ENCODE measurements at places on chromosomes 1 and 21. TPM values are rescaled to one million over a fixed set of nuclear protein-coding genes. Genes with fewer than 3 reads are reported as not detected.

DNA sequence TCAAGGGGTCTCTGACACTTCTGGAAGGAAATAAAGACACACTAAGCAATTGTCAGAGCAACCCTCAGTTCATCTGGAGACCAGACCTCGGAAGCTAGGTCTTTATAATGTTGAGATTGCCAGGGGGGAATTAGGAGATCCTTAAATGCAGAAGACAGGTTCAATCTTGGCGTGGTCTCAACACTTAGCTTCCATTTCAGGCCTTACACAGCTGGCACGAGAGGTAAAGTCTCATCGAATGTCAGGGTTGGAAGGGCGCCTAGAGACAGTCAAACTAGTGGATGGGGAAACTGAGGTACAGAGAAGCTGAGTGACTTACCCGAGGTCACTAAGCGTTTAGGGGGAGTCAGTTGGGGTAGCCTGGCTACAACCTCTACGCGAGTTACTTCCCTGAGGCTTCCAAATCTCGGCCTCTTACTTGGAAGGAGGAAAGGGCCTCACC, 562 bp upstream of the EPB41 start:
- peak overlapping the region; percentile 63 for H3K4me3 ChIP-seq
- no peaks in the 10 kb centered on the region for H3K27me3 ChIP-seq
- H3K27ac ChIP-seq: peak overlapping the region; percentile 81
- no peak for DNase-seq

DNA sequence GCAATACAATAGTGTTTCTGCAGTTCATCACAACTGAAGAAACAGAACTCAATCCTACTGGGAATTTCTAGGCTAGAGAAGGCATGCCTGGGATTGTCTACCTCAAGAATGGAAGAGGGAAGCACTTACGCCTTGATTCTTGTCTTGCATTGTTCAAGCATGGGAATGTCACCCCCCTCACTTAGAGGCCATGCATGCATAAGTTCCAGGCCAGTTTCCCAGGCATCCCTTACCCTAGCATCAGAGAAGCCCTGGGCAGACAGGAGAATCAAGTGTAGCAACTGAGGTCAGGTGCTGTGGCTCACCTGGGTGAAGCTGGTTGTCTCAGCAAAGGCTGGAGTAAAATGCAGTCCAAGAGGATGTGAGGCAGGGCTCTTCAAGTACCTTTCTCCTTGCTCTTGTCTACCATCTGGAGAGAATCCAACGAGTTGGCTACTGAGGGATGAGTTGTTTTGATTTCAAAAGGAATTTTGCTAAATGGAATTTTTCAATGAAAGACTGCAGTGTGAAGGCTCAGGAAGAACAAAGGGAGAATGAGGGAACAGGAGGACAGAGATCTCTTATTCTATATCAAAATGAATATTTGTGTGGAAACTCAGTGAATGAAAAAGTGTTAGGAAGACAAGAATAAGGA, 174.3 kb downstream of the NEK7 start:
- H3K4me1 ChIP-seq: peaks cover 2% of the 10 kb centered on the region
- no peaks in the 10 kb centered on the region for H3K27me3 ChIP-seq
- H3K27ac ChIP-seq: no peak overlapping the region

DNA sequence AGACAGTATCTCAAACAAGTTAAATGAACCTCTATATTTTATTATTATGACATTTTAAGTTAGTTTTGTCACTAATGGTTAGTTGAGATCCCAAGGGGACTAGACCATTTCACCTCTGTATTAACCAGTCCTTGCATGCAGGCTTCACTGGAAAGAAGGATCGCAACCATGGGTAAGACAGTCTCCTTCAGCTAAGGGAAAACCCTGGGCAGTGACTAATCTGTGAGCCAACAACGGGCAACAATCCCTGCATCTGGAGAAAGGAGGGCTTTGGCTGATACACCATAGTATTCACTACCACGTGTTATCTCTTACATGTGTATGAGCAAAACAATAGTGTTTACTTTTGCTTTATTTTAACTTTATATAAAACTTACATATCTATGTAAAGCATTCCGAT, 708.8 kb upstream of the CHRM3 start:
- no peaks in the 10 kb centered on the region for H3K4me1 ChIP-seq
- no peaks in the 10 kb centered on the region for H3K36me3 ChIP-seq
- no peak overlapping the region for H3K4me3 ChIP-seq
- DNase-seq: no peak
- H3K27ac ChIP-seq: no peak overlapping the region

DNA sequence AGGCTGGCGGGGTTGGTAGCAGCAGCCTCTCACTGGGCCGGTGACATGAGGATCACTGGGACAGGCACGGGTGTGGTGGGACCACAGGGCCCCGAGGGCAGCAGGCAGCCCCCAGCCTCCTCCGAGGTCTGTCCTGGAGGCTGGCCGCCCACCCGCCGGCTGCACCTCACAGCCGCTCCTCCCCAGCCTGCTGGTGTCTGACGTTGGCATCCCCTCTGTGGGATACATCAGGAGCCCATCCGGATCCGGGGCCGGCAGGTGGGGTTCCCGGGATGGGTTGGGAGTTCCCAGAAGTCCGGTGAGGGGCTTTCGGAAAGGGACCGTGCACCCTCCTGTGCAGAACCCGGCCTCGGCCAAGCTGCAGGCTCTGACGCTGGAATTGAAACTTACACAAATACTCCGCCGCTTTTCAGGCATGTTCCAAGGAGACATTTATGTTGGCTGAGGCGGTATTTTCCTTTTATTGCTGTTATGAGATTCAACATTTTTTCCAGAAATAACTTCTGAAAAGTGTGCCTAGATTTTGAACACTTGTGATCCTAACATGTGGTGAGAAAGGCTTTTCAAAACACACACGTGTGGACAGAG, 142.1 kb upstream of the ARHGEF16 start:
- H3K27me3 ChIP-seq: no peaks in the 10 kb centered on the region
- peaks cover 33% of the 10 kb centered on the region for H3K4me1 ChIP-seq
- peak overlapping the region; percentile 92 for H3K27ac ChIP-seq
- peaks cover 1% of the 10 kb centered on the region for H3K36me3 ChIP-seq
- no peak overlapping the region for H3K4me3 ChIP-seq
- no peak for DNase-seq

DNA sequence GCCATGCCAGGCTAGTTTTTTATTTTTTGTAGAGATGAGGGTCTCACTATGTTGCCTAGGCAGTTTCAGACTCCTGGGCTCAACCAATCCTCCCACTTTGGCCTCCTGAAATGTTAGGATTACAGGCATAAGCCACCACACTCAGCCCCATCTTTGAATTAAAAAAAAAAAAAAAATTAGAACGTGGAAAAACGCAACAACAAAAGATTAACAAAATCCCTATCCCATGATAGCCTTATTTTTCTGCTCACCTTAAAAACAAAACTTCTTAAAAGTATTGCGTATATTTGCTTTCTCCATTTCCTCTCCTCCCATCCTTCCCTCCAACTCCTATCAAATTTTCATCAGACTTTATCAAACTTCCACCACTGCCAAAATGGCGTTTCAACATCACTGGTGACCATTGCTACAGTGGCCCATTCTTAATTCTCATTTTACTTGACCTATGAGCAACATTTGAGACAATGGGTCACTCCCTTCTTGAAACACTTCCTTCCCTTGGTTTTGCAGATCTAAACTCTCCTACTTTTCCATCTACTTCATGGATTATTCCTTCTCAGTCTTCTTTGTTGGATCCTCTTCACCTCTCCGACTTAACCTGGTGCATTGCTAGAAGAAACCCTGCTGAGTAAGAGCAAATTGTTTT, 579 bp upstream of the ZNF684 start:
- H3K4me3 ChIP-seq: peak overlapping the region; percentile 91
- peaks cover 3% of the 10 kb centered on the region for H3K36me3 ChIP-seq
- DNase-seq: no peak
- peak overlapping the region; percentile 96 for H3K27ac ChIP-seq

- H3K27me3 ChIP-seq: peaks cover 4% of the 10 kb centered on the region
- peaks cover 11% of the 10 kb centered on the region for H3K4me1 ChIP-seq
- no peak for DNase-seq
- no peak overlapping the region for H3K27ac ChIP-seq
- no peaks in the 10 kb centered on the region for H3K36me3 ChIP-seq
Observed at GRCh38 chr1:163928069-163928468, 606.3 kb downstream of the NUF2 start.

DNA sequence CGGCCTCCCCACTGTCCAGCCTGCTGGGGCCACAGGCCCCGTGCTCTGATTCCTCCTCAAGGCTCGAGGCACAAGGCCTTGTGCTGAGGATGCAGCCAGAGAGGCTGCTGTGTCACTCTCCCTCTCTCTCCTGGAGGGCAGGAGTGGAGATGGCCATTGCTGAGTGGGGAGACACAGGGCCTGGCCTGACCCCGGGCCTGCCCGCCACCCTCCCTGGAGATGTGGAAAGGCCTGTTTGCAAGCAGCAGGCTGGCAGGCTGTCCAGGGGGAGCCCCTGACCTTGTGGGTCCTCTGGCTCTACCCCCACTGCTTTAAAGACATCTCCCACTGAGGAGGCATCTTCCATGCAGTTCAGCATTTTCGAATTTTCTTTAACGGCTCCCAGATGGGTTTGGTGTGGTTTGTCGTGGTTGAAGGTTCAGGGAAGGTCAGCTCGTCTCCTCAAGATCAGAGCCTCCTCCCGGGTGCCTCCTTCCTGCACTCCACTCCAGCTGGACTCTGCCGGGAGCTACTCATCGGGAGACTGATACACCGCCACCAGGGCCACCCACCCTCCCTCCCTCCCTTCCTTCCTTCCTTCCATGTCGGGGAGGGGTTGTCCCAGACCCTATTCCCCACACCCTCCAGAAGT, 69.1 kb downstream of the SPSB1 start:
- no peak overlapping the region for H3K27ac ChIP-seq
- H3K4me1 ChIP-seq: no peaks in the 10 kb centered on the region
- no peak overlapping the region for H3K4me3 ChIP-seq
- H3K36me3 ChIP-seq: peaks cover 4% of the 10 kb centered on the region
- no peak for DNase-seq

- H3K4me3 ChIP-seq: no peak overlapping the region
- peaks cover 28% of the 10 kb centered on the region for H3K4me1 ChIP-seq
- H3K27ac ChIP-seq: no peak overlapping the region
- no peaks in the 10 kb centered on the region for H3K27me3 ChIP-seq
- peak; percentile 10 for DNase-seq
Observed at GRCh38 chr1:52552236-52552504, 722 bp downstream of the TUT4 start.

DNA sequence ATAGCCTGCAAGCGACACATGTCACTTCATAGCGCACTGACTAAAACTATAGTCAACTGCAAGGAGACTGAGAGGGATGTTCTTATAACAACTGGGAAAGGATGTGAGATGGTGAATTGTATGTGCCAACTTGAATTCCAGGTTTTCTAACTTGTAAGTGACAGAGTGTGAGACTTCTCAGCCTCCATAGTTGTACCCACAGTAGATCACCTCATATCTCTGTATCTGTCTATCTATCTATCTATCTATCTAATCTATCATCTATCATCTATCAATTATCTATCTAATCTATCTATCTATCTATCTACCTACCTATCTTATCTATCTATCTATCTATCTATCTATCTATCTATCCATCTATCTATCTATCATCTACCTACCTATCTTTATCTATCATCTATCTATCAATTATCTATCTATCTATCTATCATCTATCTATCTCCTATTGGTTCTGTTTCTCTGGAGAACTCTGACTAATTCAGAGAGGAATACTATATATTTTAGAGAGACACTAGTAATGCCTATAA, 162.3 kb downstream of the CTH start:
- no peak for DNase-seq
- no peaks in the 10 kb centered on the region for H3K36me3 ChIP-seq
- H3K4me3 ChIP-seq: no peak overlapping the region
- no peaks in the 10 kb centered on the region for H3K27me3 ChIP-seq
- no peak overlapping the region for H3K27ac ChIP-seq

- no peaks in the 10 kb centered on the region for H3K27me3 ChIP-seq
- no peaks in the 10 kb centered on the region for H3K36me3 ChIP-seq
- H3K4me3 ChIP-seq: no peak overlapping the region
- no peak for DNase-seq
Observed at GRCh38 chr1:7438921-7439655, 332.0 kb upstream of the VAMP3 start.

DNA sequence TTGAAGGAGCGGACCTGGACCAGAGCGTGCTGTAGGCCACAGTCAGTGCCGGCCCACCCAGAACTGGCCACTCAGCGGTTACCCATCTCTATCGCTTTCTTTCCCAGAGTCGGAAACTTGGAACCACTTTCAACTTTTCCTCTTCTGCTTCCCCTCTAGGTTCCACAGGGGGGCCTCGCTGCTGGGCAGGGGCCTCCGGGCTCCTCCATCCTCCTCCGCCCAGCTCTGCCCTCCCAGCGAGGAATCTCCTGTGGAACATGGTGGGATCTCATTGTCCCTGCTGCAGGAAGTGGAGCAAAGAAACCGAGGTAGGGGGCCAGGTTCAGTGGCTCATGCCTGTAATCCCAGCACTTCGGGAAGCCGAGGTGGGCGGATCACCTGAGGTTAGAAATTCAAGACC, 139.2 kb downstream of the ETS2 start:
- no peak overlapping the region for H3K27ac ChIP-seq
- H3K4me3 ChIP-seq: no peak overlapping the region
- no peaks in the 10 kb centered on the region for H3K36me3 ChIP-seq
- peaks cover 6% of the 10 kb centered on the region for H3K27me3 ChIP-seq
- no peak for DNase-seq

DNA sequence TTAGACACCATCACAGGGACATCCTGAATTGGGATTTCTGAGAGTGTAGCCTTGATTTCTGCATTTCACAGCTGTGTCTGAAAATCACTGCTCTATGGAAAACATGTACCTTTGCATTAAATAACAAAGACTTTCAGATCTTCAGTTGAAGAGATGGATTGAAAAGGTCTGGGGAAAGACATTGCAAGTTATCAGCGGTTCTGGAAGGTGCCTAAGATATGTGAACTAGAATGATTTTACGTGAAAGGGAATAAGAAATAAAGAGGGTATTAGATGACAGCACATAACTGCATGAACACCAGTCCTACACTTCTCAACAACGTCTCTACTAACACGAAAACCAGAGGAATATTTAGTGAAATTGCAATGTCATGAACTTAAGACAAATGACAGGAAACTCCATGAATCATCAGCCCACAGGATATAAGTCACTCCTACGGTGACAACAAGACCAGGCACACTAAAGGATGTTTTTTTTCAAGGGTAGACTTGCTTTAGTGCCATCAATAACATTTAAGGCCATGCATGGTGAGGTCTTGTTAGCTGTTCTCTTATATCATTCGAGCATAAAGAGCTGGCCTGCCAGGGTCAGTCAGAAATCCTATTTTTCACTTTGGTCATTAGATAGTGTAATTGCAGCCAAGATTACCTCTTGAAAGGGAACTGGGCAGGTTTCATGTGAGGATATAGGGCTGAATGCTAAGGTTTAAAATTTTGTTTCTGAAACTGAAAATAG, 283.1 kb downstream of the GRIK1 start:
- H3K27ac ChIP-seq: peak overlapping the region; percentile 1
- no peak overlapping the region for H3K4me3 ChIP-seq
- H3K4me1 ChIP-seq: peaks cover 20% of the 10 kb centered on the region
- peaks cover 2% of the 10 kb centered on the region for H3K27me3 ChIP-seq
- peaks cover 6% of the 10 kb centered on the region for H3K36me3 ChIP-seq

- H3K27ac ChIP-seq: peak overlapping the region; percentile 67
- peaks cover 3% of the 10 kb centered on the region for H3K36me3 ChIP-seq
- H3K27me3 ChIP-seq: no peaks in the 10 kb centered on the region
- peaks cover 18% of the 10 kb centered on the region for H3K4me1 ChIP-seq
Observed at GRCh38 chr1:154621875-154622274, 13.9 kb upstream of the ADAR start.

GRCh38 chr21:14312871-14313270, 70.1 kb downstream of the HSPA13 start:
- no peaks in the 10 kb centered on the region for H3K4me1 ChIP-seq
- no peak for DNase-seq
- no peak overlapping the region for H3K4me3 ChIP-seq
- H3K27ac ChIP-seq: no peak overlapping the region
- H3K27me3 ChIP-seq: no peaks in the 10 kb centered on the region

CNIH3 gene
- total RNA-seq: 3.2 TPM

HCRTR1 gene
- not detected for total RNA-seq

S100A14 gene
- total RNA-seq: 1.4 TPM

All from progenitor cell of endocrine pancreas (in vitro differentiated cells).